Stimulated activated CD4-positive, alpha-beta T cell treated with anti-CD3 and anti-CD28 coated beads, Interleukin-15, amount 100 ng/mL, for 1 hour (primary cell): ENCODE measurements at places on chromosomes 6 and 20.

- DNase-seq: no peak
Measured at GRCh38 chr6:100464903-100465700, at the start of gene SIM1. Gene SIM1, minus strand, starts transcription at chr6:100464921. Its CDS starts 1,453 bp downstream, at chr6:100463468.

DNA sequence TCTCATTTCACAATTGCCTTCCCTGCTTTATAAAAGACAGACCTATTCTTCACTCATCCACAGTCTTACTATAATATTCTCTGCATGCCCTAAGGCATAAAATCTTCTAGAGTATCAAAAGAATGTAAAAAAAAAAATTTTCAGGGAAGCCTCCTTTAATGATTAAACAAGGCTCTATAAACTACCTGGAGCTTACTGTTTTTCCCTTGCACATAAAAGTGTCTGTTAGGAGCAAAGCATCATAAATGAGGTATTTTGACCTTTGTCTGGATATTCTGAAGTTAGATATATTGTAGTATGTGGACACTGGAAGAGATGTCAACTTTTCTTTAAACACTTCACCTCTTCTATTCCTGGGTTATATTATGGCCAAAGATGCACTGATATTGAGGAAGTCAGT lies 97.5 kb downstream of the ARHGAP18 start:
- no peak for DNase-seq

DNA sequence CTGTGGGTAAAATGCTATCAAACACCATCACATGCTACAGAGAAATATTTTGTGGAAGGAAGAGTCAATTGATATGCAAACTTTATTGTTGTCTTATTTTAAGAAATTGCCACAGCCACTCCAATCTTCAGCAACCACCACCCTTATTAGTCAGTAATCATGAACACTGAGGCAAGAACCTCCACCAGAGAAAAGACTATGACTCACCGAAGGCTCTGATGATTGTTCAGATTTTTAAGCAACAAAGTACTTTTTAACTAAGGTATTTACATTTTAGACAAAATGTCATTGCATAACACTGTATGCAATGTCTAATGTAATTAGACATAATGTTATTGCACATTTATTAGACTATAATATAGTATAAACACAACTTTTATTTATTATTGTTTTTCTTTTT lies 26.2 kb upstream of the MMP24 start:
- no peak for DNase-seq

DNA sequence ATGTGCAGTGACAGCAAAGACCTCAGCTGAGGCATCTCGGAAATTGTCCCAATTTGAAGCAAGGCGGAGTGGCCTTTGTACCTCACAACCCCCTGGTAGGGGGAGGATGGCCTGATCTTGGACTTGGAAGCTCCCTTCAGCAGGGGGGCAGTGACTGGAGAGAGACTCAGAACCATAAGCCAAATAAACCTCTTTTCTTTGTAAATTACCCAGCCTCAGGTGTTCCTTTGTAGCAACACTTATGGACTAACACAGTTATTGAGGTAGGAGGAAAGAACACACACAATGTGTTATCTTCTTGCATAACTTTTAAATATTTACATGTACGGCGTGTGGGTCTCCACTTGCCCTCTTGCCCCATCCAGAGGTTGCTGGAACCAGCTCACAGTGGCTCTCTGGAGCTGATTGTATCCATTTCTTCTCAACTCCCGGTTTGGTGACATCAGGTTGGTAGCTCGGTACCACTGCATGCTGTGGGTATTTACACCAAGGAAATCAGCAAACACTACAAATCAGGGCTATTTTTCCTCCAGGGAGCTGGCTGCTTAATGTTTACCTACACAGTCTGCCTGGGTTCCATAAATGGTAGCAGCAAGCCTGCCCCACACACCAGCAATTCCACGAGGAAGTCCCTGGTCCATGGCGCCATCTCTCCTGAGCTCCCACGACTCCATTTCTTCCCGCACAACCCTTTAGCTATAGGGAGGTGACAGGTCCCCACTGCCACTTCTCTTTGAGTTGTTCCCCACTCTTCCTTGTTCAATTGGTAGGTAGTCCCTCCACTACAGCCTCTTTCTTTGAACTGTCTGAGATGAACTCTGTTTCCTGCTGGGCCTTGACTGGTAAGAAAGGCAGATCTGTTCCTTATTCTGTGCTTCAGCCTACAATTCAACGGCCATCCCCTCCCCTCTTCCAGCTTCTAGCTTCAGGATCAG lies 54.3 kb upstream of the TASP1 start:
- no peak for DNase-seq

- no peak for DNase-seq
Measured at GRCh38 chr20:34098570-34098969, 13.5 kb downstream of the EIF2S2 start.

- DNase-seq: no peak
Measured at GRCh38 chr6:19602434-19603013, 234.6 kb upstream of the ID4 start.

- no peak for DNase-seq
Measured at GRCh38 chr6:3617192-3617631, 134.3 kb downstream of the PXDC1 start.

- no peak for DNase-seq
Measured at GRCh38 chr6:104537180-104537579, 322.5 kb downstream of the HACE1 start.

DNA sequence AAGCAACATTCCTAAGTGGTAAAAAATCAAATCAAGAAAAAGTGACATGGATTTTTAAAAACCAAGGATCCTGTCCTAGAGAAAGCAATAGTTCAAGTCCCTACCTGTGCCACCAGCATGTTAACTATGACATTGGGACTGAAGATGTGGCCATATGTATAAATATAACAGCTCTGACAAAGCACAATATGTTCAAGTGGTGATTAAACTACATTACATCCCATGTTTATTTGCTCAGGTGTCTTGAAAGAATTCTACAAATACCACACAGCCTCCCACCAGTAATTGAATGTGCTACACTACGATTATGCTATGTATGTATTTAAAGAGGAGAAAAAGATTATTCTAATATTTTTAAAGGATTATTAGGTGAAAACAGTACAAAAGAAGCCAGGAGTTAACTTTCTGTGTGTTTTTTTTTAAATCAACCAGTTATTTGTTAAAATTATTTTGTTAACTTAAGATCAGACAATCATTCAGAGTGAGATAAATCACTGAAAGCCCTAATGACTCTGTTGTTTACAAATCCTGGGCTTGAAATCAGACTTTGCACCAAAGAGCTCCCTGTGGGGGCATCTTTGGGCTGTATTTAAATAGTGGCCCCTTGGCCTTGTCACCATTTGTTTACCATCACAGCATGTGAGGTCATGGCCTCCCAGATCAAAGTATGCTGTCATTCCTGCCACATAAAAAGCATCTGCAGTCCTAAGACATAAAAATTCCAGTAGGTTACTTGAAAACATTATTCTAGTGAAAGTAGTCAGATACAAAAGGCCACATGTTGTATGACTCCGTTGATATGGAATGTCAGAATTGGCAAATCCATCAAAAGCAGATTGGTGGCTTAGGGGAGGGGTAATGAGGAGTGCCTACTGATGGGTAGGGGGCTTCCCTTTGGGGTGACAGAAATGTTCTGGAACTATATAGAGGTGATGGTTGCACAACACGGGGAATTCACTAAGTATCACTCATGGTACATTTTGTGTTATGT lies 17.1 kb downstream of the TTLL2 start:
- no peak for DNase-seq

- DNase-seq: no peak
Measured at GRCh38 chr20:25493137-25493536, 85.7 kb downstream of the GINS1 start.

GRCh38 chr6:16148498-16148897 lies 19.6 kb downstream of the MYLIP start:
- DNase-seq: no peak

DNA sequence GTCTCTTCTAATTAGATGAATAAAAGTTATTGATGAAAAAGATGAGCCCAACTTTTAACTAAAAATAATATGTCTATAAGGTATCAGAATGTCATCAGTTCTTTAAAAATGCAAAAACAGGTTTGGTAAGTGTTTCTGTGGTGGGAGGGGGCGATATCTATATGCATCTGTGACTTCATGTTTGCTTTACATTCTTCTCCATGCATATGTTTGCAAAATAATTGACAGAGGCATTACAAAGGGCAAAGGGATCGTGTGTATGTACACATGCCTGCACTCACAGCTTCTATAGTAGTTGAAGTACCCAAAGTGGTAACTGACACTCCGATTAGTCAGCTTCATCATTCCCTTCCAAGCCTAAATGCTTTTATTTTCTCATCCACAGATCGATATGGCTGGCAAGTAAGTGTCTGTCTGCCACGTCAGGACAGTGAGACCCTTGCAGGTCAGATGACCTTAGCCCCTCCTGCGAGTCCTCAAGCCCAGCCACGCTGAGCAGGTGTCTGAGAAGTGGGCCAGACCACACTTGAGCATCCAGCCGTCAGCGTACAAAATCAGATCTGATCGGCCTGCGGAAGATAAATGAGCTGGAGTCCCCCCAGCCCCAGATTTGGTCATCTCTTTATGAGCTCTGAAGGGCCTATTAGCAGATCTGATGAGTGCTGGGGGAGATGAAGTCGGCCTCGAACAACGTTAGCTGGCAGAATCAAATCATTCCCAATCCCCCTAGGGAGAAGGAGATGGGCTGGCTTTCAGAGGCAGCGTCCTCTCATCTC lies 369.1 kb downstream of the MAFB start:
- no peak for DNase-seq

GRCh38 chr20:44549123-44549522 lies 27.3 kb upstream of the SERINC3 start:
- no peak for DNase-seq

- no peak for DNase-seq
Measured at GRCh38 chr6:22227824-22228610, 68.8 kb downstream of the PRL start.

DNA sequence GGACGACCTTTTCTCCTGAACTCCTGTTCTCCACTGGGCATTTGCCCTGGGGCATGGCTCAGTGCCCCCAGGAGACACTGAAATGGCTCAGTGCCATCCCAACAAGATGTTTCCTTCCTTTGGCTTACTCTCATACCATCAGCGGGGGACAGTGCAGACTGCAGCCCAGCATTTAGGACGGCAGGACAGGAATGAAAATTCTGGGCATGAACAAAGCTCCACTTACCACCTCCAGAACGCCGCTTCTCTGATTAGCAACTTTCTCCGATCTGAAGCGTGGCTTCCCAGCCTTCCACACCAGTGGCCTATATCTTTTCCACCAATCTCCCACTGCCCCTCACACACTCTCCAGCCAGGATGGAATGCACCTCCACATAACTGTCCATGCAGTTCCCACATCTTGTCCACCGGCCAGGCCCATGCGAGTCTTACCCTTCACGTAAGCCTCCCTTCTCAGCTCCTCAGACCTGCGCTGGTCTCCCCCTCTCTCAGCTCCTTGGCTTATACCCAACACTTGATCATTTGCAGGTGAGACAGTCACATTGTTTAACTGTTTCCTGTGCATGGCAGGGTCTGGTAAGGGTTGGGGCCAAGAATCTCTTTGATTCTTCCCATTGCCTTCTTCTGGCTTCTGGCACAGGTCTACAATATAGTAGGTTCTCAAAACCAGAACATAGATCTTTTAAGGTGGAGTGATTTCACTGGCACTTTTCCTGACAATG lies 114.5 kb downstream of the FYN start:
- DNase-seq: no peak

- no peak for DNase-seq
Measured at GRCh38 chr20:45450097-45450818, 19.3 kb upstream of the WFDC2 start.

DNA sequence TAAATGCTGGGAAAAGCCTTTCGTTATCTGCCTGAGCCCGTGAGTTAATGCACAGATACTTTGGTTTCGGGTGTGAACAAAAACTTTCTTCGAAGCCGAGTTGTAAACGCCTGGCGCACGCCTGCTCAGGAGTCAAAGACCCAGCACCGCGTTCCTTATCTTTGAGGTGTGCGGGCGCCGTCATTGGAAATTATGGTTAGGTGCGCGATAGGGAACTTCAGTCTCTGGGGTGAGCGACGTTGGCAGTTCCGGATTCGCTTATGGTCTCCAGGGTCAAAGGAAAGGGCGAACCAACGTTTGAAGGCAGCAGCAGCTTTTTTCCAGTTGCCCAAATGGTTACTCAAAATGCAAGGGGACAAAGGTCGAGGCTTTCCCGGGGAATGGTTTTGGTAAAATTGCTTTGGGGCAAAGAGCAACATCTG lies 853 bp downstream of the SLC22A3 start:
- no peak for DNase-seq

GRCh38 chr6:41967312-41968287 lies 26.0 kb upstream of the CCND3 start:
- no peak for DNase-seq

DNA sequence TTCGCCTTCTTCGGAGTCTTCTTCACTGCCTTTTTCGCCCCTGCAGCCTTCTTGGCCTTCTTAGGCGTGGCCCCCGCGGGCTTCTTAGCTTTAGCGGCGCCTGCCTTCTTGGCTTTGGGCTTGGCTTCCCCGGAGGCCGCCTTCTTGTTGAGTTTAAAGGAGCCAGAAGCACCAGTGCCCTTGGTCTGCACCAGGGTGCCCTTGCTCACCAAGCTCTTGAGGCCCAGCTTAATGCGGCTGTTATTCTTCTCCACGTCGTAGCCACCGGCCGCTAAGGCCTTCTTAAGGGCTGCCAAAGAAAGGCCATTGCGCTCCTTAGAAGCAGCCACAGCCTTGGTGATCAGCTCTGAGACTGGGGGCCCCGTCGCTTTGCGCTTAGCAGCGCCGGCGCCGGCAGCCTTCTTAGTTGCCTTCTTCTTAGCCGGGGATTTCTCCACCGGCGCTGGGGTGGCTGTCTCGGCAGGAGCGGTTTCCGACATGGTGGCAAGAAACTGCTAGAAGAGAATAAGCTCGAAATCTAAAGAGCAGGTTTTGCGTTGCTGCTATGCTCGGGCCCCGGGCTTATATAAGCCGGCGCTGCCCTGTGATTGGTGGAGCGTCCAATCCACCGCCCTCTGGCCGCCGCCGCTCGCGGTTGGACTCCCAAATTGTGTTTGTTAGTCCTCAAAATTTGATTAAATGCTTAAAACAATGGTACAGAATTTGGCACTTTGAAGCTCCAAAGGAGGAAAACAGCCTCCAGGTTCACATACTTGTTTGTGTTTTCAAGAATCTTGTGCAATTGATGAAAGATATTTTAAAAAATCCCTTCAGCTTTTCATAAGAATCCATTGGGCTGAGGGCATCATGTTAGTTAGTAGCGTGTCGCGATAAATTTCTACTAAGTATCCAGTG lies 44.9 kb downstream of the OR2B2 start:
- peak; percentile 34 for DNase-seq

DNA sequence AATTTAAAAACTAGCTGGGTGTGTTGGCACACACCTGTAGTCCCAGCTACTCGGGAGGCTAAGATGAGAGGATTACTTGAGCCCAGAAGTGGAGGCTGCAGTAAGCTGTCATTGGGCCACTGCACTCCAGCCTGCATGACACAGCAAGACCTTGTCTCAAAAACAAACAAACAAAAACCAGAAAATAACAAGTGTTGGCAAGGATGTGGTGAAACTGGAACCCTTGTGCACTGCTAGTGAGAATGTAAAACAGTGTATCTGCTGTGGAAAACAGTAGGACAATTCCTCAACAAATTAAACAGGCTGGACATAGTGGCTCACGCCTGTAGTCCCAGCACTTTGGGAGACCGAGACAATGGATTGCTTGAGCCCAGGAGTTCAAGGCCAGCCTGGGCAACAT lies 3.5 kb downstream of the UQCC1 start:
- DNase-seq: no peak
